ENCODE measurements at places on chromosomes 2 and 18.

- DNase-seq: no peak
Measured at GRCh38 chr2:105252271-105252670, 10.7 kb downstream of the GPR45 start.

- no peak for DNase-seq
Measured at GRCh38 chr2:234438305-234438977, 58.4 kb downstream of the ARL4C start.

DNA sequence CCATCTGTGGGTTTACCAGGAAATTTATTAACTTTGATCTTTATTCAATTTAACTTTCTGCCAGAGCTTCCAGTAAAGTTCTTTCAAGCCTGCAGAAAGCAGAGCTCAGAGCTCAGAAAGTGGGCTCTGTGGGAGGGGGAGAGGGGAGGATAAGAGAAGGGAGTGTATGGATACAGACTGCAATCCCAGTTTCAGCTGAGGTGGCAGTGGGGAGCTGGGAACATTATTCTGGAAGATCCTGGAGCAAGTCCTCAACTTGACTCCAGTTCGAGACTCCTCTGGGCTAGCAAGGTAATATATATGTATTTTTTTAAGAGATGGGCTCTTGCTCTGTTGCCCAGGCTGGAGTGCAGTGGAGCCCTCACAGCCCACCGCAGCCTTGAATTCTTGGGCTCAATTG, 108.9 kb upstream of the NABP1 start:
- no peak for DNase-seq

- DNase-seq: no peak
Measured at GRCh38 chr2:228847684-228848083, 423.4 kb downstream of the PID1 start.

- no peak for DNase-seq
Measured at GRCh38 chr18:40357536-40357935, 1597.5 kb upstream of the PIK3C3 start.

GRCh38 chr2:5121121-5121520, 571.1 kb upstream of the SOX11 start:
- DNase-seq: no peak

- DNase-seq: no peak
Measured at GRCh38 chr2:113011108-113011507, 5.8 kb downstream of the IL36A start.

GRCh38 chr2:54074606-54075341, 40.6 kb upstream of the ACYP2 start:
- DNase-seq: no peak

DNA sequence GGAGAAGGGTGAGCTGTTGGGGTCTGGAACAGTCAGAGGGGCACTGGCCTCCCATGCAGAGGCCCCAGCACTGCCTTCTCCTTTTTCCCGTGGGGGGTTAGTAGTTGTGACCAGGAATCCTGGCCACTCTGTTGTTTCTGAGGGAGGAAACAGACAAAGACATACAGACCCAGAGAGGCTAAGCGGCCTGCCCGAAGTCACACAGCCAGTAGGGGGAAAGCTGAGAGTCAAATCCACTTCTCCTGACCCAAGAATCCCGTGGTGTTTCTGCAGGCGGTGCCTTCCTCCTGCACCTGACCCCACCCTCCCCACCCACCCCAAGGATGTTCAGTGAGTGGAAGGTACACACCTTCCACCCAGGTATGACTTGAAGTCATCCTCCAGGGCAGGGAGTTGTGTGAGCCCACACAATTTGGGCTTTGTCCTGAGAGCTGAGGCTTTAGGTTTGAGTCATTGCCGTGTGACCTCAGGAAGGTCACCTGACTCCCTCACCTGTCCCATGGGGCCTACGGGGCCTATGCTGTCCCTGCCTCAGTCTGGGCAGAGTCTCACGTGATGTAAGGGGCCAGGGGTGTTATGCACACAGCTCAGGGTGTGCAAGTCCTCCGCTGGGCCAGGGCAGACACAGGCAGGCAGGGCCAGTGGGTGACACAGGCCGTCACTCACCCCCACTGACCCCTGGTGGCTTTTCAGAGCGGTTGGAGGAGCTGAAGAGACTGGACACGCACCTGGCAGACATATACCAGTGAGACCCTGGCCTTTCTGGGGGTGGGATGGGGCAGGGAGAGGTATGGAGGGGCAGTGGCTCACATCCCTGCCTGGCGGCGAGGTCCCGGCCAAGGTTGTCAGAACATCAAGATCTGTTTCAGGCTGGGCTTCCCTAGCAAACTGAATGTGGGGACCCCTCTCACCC, 5.0 kb downstream of the NT5DC4 start:
- no peak for DNase-seq

- peak; percentile 11 for DNase-seq
Measured at GRCh38 chr2:11738589-11739436, 7.6 kb upstream of the LPIN1 start.

- DNase-seq: no peak
Measured at GRCh38 chr2:120867290-120868241, 131.9 kb downstream of the GLI2 start.

GRCh38 chr2:206274434-206275311, at the start of gene ZDBF2:
TSS of gene ZDBF2 (plus strand) at chr2:206274663. CDS start at chr2:206281850, 7,187 bp downstream.
- DNase-seq: no peak

DNA sequence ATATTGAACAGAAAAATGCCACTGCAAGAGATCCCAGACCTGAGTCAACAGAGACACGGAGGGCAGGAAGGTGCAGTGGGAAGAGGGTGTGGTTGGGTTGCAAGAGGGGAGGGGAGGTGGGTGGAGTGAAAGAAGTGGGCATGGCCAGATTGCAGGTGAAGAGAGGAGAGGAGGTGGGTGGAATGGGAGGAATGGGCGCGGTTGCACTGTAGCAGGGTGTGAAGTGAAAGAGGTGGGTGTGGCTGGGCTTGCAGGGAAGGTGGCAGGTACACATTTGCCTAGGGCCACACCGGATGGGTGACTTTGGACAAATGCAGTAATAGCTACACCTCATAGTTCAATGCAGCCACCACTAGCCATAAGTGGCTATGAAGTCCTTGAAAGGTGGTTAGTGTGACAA, 71.1 kb downstream of the DOCK10 start:
- no peak for DNase-seq

GRCh38 chr2:172373766-172374165, 53.6 kb upstream of the ITGA6 start:
- no peak for DNase-seq

DNA sequence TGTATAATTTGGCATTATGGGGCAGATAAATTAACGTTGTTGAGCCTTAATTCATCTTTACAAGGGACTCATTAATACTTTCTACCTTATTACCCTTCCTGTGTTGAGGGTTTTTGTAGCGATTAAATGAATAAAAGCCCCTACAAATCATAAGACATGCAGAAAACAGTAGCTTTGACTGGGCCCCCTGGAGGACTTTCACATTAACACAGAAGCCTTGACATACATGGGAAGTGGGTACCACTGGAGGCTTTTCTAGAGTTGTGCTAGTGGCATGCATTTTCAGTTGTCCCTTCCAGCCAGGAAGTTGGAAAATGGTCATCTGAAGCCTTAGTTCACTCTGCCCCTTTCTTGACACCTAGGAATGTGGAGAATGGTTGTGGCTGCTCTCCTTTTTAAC, 30.2 kb downstream of the MTA3 start:
- DNase-seq: no peak

DNA sequence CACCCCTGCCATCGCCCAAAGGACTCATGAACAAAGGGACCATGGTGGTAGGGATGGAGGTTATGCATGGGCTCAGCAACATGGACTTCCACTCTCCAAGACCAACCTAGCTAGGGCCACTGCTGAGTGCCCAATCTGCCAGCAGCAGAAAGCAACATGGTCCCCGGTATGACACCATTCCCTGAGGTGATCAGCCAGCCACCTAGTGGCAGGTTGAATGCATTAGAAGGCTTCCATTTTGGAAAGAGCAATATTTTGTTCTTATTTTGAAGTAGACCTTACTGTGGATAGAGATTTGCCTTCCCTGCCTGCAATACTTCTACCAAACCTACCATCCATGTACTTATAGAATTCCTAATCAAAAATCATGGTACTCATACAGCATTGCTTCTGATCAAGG, 99.8 kb downstream of the METTL4 start:
- DNase-seq: no peak

DNA sequence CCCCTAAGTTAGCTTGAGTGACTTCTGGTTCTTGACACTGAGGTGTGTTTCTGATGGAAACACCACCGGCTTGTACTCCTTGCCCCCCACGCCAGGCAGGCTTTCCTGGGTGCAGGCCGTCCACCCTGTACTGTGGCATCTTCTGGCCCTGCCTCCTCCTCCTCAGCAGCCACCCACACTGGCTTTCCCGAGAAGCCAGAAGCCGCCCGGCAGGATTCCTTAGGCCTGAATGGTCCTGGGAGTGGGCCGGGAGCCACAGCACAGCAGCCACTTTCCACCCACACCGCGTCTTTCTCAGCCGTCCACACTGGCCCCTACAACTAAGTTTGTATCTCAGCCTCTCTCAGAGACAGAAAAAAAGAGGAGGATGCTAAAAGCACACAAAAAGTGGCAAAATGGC, 2.1 kb upstream of the HSBP1L1 start:
- DNase-seq: no peak

GRCh38 chr2:240953426-240954410, 44.7 kb upstream of the SNED1 start:
- no peak for DNase-seq

- no peak for DNase-seq
Measured at GRCh38 chr2:70443726-70444125, 109.9 kb downstream of the TGFA start.

DNA sequence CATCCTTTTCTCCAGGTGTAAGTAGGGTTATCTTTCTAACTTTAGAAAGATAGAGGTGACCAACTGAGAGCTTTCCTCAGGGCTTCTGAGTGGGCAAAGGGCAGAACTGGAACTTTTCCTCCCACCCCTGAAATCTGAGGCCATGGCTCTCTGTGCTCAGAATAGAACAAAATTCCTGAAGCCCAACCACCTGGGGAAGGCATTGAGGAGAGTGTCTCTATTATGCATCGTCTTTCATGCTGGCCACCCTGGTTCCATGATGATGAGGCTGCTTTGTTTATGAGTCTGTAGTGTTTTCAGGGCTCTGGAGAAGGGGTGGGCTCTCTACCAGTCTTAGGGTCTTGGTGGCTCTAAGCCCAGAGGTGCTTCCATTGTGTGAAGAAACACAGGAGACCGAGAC, 30.7 kb upstream of the IL1R1 start:
- no peak for DNase-seq

DNA sequence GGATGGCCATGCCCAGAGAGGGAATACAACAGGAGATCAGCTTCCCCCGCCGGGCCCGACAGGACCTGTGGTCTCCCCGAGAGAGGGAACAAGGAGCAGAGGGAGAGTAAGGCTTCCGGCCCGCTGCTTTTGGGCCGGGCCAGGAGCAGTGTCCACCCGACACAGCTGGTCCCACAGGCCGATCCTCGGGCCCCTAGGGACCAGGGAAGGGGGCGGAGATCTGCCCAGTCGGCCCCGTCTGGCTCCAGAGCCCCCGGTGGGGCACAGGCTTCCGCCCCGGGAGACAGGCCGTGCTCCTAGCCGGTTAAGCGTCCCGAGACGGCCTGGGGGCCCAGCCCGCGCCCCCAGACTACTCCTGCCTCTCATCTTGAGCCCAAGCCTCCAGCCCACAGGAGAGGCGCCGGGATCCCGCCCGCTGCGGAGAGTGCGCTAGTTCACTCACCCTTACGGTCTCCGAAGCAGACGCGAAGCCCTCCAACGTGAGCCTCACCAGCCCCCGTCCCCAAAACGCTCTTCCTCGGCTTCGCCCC, at the start of gene MCFD2:
MCFD2 (minus strand) TSS at position 526 of the 530 bp plus-strand sequence. CDS start 6,635 bp downstream, outside the sequence.
- DNase-seq: peak; percentile 61

- no peak for DNase-seq
Measured at GRCh38 chr2:204722207-204722606, 176.9 kb downstream of the PARD3B start.

GRCh38 chr18:62484941-62485340, 37.9 kb upstream of the ZCCHC2 start:
- DNase-seq: no peak

DNA sequence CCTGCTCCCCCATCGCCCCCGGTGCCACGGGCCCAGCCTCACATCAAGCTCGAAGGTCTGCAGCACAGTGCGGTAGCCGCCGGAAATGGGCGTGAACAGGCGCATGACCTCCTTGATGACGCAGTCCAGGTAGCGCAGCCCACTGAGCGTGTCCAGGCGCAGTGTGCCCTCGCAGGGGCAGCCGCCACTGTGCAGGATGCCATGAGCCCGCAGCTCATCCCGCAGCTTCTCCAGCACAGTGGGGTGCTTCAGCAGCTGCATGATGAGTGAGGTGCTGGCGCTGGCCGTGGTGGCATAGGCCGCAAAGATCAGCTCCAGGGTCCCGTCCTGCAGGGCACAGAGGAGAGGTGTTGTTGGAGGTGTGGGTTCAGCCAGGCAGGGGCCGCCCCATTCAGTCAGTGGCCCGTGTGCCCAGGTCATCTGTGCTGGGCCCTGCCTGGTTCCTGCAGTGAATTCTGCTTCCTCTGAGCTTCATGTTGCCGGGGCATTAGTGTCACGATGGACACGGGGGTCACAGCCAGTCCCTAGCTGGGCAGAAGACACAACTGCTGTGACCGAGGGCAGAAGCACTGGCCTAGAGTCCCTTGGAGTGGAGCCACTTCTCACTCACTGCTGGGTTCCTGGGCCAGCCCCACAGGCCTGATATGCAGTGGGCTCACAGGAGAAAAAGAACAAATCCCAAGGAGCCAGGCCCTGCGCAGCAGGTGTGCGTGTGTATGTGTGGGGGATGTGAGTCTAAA, 14.5 kb downstream of the CYP26B1 start:
- DNase-seq: no peak

GRCh38 chr18:3966642-3967358, 488.3 kb downstream of the DLGAP1 start:
- no peak for DNase-seq

DNA sequence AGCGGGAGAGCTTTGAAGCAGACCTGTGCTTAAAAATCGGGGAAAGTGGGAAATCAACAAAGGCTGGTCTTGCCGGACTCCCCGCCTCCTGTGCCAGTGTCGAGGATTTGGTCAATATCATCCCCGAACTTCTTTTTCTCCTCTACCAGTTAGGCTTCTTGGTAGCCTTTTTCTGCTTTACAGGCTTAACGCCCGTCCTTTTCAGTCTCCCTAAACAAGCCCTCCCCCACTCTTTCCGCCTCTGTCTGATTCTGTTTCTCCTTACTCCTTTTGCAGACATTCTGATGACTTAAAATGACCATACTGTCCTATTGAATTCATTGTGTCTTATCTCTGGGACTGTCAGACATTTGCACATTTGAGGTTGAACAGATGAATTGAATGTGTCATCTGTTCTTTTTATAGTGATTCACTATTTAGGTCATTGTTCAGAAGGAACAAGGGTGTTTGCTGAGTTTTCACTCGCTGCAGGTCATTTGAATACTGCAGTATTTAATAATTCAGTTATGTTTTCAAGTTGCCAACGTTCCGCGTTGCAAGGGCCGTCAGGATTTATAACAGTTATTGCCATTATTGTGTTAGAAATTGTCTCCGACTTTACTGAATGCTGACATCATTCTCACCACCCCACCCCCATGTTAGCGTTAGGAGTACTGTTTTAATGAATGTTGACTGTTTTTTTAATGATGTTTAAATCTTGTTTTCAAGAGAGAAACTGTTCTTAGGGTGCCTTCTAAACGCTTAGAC, 1.1 kb downstream of the ITGAV start:
- DNase-seq: peak; percentile 44

DNA sequence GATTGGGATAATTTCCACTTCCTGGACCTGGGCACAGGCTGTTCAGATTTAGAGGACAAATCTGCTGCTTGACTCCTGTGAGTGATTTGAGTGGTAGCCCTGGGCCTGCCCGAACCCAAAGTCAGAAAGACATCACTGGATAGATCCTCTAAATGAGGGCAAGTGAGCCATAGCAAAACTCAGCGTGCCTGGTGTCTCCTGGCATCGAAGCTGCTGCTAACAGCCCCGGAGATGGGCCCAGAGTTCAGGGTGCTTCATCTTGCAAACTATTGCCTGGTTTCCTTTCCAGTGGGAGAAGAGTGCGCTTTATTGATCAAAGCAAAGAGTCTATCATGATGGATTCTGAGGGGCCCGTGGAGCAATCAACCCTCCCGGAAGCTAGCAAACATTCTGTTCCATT, 153.1 kb upstream of the KLHL29 start:
- DNase-seq: no peak

All from hippocampal formation (tissue), 2 donors.